SHP77 (cell line): ENCODE measurements at places on chromosomes 4 and X.

GRCh38 chr4:128298852-128299251 lies 11.2 kb upstream of the PGRMC2 start:
- no peak for DNase-seq

- DNase-seq = no peak
Observed at GRCh38 chr4:172688534-172688933, 480.1 kb upstream of the GALNT7 start.

- no peak for DNase-seq
Observed at GRCh38 chrX:136192839-136193414, 45.6 kb downstream of the FHL1 start.

DNA sequence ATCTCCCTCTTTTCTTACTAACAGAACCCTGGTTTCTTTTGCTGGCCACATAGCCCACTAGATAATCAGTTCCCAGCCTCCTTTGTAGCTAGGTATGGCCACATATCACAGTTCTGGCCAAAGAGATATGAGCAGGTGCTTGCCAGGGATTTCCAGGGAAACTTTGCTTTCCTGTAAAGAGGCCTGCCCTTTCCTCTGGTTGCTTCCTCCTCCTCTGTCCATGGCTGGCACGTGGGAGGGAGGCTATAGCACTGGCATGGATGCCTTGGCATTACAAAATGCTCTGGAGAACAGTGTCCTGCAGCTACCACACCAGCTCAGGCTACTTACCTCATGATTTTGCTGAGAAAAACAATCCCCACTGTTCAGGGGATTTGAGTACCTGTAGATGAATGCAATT lies 27.5 kb downstream of the RAB33B start:
- DNase-seq = no peak
